ENCODE measurements at places on chromosomes 3 and 15.

DNA sequence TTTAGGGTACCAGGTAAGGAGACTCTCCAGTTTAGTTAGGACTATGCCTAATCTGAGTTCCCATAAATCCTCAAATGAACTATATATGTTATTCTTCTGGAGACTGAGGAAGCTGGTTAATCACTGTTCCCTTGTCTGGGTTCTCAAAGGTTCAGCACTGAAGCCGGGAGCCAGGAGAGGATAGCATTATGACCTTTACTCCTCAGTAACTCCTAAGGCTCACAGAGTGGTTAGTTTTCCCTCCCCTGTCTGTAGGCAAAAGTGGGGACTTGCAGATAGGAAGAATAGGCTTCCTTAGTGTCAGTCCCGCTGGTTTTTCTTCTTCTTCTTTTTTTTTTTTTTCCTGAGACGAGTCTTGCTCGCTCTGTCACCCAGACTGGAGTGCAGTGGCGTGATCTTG lies 50.4 kb downstream of the CRTC3 start:
- DNase-seq, result no peak

DNA sequence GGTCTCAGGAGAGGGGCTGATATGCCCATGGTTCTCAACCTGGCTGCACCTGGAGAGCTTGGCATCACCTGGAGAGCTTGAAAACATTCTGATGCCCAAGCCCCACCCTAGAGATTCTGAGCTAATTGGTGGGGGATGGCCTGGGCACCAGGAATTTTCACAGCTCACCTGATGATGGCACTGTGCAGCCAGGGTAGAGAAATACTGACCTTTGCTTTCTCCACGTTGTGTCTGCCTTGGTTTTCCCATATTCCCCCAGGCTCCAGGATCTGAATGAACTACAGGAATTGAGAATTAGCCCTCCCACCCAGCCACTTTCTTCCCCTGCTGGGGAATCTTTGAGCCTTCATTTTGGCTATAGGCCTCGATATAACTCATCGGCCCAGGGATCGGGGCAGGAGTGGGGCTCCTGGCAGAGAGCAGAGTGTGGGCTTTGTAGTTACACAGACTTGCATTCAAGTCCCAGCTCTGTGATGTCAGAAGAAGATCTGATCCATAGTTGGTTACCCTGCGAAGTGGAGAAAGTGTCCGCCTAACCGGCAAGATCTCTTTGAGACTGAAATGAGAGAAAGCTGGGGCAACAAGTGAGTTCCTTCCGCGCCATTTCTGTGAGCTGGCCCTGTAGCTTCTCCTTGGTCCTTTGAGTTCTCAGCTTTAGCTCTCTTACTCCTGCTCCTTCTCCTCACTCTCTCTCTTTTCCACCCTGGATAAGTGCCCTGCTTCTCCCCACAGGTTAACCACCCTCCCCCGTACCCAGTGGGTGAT lies 33.1 kb upstream of the UBE2Q2 start:
- no peak for DNase-seq

- no peak for DNase-seq
Observed at GRCh38 chr3:42680806-42681205, 4.5 kb upstream of the KLHL40 start.

DNA sequence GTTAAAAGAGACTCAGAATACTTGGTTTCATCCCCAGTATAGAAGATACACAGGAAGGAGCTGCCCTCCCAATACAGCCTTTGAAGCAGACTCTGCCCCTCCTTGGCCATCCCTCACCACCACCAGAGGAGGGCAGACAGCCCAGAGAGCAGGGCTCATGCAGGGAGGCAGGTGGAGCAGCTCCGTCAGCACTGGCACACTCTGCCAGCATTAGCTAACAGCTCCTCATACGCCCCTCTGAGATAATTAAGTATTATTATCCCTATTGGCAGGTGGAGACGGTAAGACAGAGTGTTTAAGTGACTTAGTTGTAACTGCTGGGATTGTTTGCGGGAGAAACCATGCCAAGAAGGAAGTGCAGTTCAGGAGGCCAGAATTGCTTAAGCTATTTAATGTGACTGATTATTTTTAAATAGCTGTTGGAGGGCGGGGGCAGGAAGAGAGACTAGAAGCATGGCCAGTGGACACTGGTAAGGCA lies 434.0 kb downstream of the EPHB1 start:
- DNase-seq, result peak; percentile 99

DNA sequence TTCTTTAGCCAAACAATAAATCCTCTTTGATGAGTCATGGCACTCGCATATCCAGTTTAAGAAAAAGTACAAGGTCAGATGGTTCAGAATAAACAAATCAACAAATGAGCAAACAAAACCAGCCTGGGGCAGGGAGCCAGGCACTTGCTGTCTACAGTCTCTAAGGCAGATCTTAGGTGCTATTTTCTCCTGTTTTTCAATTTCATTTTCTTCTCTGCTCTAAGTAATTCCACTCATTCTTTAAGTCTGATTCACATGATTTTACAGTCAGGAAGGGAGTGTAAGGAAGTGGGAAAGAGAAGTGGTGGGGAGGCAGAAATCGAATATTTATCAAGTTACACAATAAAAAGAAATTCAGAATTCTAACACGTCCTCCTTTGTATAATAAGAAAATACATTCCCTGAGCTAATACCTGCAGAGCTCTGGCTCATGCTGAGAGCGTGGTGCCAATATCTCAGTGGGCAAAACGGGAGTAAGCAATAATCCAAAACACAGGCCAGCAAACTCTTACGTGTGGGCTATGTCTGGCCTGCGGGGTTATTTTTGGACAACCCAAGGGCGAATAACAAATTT lies 298.6 kb downstream of the ADAMTS17 start:
- no peak for DNase-seq

GRCh38 chr3:16520970-16521881 lies 7.7 kb upstream of the RFTN1 start:
- DNase-seq, result no peak

GRCh38 chr3:127044996-127045395 lies 62.1 kb downstream of the PLXNA1 start:
- no peak for DNase-seq

DNA sequence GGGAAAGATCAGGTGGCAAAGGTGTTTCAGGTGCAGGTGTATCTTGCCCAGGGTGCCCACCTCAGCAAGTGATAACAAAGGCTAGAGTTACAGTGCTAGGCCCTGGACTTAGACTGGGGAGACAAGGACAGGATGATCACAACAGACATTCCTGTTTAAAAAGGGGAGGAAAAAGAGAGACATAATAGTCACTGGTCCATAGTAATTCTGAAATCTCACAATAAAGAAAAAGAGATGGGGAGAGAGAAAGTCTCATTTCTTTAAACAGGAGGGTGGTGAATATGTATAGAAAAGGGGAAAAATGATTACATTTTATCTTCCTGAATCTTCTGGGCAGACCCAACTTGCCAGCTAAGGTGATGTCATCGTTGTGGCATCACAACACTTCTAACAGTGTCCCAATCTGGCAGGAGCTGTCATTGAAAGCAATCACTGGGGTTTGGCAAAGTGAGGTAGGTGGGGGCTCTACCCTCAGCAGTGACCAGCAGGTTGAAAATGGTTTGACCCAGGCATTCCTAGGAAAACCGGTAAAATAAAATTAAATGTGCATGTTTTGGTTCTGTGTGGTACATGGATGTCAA lies 99.5 kb downstream of the ZNF621 start:
- no peak for DNase-seq

- no peak for DNase-seq
Observed at GRCh38 chr3:120708408-120708807, 26.4 kb upstream of the HGD start.

- no peak for DNase-seq
Observed at GRCh38 chr3:4953119-4953518, 26.1 kb upstream of the BHLHE40 start.

- DNase-seq, result no peak
Observed at GRCh38 chr15:75214293-75215096, 12.8 kb downstream of the C15orf39 start.

- DNase-seq, result no peak
Observed at GRCh38 chr3:132916096-132916495, 122.1 kb upstream of the TMEM108 start.

All from NCI-H1417 treated with DMSO at 0.1 percent for 48 hours (cell line).